ENCODE measurements at places on chromosomes 3 and 15.
A peak's percentile ranks its signal among the peaks of the same experiment; 100 is the strongest.

- peak; percentile 39 for DNase-seq
Measured at GRCh38 chr15:43187544-43188155, 2.4 kb downstream of the CCNDBP1 start.

DNA sequence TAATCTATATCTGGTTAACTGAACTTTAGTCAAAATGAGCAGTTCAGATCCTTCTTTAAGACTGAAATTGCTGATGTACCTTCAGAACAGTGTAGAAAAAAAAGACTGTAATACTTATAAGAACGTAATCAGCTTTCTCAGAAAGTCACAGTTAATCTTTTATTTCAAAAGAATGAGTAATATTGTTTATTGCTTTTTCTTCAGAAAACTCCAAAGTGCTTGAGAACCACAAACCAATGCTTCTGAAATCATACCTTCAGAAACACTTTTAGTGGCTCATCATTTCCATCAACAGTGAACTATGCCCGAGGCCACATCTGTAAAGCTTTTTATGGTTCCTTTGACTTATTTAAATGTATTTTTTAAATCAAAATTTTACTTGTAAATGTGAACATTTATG, 33.3 kb upstream of the CLASP2 start:
- peak; percentile 13 for DNase-seq

DNA sequence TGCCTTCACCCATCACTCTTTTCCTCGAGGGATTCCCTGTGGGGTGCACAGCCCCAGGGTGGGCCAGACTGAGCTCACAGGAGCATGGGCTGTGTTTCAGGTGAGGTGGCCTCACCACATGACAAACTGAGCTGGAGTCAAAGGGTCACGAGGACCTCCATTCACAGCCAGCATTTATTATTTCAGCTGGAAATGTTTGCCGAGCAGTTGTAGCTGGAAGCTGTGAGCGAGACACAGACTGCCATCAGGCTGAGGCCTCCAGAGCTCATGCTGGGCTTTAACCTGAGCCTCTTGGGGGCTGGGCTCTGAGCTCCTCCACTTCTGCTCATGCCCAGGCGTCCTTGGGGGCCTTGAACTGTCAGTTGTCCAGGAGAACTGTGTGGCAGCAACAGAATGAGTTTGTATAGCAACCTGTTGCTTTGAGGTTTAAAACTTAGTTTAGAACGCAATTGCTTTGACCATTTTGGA, 57.5 kb downstream of the FLNB start:
- DNase-seq = no peak

DNA sequence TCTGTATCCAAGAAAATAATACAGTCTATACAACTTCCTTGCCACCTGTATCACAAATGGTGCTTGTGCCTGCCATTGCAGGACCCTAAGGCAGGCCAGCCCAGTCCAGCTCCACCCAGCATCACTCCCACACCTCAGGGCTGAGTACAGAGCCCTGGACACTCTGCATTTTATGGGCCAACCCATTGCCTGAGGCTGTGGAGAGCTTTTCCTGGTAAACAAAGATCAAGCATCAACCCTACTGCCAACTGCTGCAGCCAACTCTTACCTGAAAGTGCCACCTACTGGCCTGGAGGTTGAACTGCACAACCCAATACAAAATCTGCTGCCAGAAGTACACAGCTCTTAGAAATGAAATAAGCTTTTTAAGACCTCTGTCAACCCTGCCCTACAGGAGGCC, 1082.2 kb downstream of the NAALADL2 start:
- DNase-seq = peak; percentile 16

DNA sequence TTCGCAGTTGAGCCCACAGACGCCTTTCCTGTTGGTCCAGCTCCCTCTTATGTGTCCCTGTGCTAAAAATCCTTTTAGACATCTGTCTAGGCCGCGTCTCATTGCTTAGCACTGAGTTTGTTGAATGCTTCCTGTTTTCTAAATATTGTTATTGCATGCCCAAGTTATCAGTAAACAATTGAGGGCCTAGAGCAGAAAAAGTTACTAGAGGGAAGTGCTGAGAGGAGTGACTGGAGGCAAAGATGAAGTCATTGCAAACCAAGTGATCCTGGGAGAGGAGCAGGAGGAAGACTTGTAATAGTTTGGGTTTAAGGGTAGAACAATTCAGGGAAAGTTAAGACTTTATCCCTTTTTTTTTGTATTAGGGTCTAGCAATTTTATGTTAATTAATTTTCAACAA, 88.1 kb downstream of the DCUN1D1 start:
- no peak for DNase-seq

- no peak for DNase-seq
Measured at GRCh38 chr3:65344846-65345245, 657.0 kb upstream of the ADAMTS9 start.
